ENCODE measurements at places on chromosomes 5 and 9. TPM values are rescaled to one million over a fixed set of nuclear protein-coding genes. Genes with fewer than 3 reads are reported as not detected.

DNA sequence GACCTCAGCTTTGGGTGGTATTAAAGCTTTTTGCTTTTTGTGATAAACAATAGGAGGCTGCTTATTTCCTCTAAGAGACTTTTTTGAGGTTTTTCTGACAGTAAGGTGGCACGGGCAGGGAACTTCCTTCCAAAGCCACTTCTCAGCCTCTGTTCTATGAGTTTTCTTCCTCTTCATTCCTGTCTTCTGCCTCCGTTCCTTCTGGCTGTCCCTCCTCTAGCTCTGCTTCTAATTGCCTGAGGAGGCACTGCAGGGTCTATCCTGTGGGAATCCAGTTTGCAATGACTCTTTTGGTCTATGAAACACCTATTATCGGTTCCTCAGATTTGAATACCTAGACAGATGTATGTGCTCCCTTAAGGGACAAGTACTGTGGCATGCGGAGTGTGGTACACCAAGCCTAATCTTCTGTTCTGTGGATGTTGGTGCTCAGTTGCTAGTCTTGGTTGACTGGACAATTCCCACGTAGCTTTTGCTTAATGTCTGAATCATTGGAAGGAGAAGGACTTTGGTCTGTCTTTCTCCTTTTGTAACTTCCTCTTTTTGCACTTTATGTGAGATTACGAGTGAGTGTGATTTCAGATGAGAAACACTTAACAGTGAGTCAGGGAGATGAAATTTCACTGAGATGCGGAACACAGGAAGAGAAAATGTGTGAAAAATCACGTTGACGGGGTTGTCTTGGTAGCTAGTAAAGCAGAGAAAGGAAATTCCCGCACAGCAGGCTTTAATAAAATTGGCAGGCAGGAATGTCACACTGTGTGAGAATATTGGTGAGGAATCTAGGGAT is 305.2 kb downstream of the EFNA5 start:
- DNase-seq: no peak

GRCh38 chr5:2188137-2188536 is 305.4 kb upstream of the IRX4 start:
- no peak for DNase-seq

DNA sequence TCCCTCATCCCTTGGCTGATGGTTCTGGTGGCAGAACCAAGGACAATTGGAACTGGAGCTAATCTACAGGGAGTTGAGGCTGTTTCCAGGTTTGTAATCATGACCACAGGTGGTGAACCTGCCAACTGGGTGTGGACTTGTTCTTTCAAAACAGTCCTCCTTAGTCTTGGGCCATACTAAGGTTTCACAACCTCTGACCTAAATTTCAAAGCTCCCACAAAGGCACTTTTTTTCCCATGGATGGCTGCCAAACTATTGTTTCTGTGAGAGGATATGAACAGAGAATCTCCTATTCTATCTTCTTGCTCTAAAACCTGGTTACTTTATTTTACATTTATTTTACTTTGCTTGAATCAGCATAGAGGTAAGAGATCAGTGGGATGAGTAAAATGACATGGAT is 106.5 kb upstream of the IZUMO3 start:
- no peak for DNase-seq

DNA sequence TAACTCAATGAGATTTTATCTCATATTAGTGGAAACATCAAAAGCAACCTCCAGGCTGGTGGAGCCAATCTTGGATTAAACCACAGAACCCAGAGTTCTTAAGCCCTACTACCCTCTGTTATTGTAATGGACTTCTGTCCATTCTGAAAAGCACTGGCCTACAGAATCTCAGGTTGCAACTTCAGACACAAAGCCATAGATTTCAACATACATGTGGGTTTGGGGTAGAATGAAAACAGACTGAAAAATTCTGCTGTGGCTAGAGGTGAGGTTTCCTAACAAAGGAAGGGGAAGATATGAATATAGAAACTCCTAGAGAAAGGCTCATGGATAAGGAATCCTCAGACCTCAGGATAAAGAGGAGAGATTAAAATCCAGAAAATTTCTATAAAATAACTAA is 569.8 kb upstream of the RIOK2 start:
- DNase-seq: no peak

The PCA3 gene
- not detected for total RNA-seq
